ENCODE measurements at places on chromosomes 7 and 10.

GRCh38 chr10:100158044-100158805 is 27.6 kb downstream of the ERLIN1 start:
- no peak for DNase-seq

DNA sequence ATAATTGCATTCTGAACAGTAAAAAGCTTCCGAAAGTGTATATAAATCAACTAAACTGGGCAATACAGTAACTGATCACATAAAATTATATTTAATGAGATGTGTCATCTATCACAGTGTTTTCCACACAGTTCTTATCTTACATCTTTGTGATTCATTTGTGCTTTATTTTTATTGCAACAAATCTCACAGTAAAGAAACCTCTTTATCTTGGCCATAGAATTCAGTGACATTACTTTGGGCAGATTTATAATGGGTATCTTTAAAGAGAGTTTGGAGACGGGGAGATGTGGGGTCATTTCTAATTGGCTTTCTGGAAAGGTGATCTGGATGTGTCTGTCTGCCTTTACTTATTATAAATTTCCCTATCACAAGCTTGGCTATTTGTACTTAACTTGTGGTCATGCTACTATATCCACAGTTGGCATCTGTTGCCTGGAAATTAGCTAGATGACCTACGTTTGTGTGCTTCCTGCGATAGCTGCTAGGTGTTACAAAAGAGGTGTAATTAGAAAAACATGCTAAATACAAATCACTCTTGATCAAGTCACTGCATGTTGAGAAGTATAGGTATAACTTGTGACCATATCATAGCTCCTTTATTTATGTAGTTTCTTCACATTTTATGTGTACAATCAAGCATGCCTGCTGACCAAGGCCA is 123.8 kb downstream of the ARID5B start:
- no peak for DNase-seq

DNA sequence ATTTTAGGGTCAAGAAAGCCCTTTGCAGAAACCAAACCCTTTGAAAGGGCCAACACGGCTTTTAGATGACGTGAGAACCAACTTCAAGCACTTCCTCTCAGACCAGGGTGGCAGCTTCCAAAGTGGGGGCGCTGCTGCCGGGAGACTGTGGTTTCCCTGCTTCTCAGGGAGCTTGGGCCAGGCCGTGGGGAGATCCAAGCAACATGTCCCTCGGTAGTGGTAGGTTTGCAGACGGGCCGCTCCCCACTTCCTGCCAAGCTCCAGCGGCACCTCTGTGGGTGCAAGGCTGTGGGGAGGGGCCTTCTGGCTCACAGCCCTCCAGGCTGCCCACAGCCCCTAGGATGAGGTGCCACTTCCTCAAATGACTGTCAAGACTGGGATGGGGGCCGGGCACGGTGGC is 132.4 kb downstream of the FAM53B start:
- no peak for DNase-seq

- DNase-seq = no peak
Observed at GRCh38 chr10:5036511-5036910, 32.9 kb upstream of the AKR1C2 start.

- DNase-seq = no peak
Observed at GRCh38 chr10:94213980-94214379, 148.8 kb downstream of the NOC3L start.

DNA sequence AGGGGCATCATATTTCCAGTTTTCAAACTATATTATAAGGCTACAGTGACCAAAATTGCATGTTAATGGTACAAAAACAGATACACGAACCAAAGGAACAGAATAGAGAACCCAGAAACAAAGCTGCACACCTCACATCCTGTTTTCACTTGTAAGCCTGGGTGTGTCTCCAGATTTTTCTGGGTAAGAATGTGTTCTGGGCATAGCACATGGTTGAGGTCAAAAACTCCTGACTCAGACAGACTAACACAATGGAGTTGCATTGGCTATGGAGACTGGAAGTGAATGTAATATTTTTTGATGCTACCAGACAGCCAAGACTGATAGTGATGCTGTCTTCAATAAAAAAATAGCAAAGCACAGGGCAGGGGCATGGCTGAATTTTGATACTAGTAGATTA is 1175.2 kb downstream of the NXPH1 start:
- DNase-seq = no peak

DNA sequence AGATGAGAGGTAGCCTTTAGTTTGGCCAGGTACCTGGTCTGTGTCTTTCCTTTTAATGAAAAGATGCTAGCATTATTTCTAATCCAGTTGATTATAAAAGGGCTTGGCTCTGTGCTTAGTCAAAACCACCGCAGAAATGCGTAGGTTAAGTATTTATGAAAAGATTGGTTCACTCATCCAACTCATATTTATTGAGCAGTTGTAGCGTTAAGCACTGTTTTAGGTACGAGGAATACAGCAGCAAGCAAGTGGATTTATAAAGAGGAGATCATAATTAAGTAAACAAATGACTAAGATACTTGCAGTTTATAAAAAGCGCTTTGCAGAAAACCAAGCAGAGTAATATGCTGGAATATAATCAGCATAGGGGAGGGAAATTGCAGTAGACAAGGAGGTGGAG is 129.8 kb downstream of the PPP1R17 start:
- DNase-seq = no peak

DNA sequence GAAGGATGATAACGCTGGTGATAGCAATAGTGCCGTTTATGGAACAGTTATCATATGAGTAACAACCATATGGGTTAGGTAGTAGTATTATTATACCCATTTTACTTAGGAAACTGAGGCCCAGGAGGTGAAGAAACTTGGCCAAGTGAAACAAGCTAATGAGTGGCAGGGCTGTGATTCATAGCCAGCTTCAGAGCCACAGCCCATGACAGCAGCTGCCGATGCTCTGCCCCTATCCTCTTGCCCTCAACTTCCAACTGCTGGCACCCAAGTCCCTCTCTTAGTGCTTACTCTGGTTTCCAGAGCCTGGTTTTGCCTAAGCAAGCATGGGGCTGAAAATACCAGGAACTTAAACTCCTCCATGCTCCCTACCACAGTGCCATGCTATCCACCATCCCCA is 12.3 kb downstream of the SH3PXD2A start:
- no peak for DNase-seq

DNA sequence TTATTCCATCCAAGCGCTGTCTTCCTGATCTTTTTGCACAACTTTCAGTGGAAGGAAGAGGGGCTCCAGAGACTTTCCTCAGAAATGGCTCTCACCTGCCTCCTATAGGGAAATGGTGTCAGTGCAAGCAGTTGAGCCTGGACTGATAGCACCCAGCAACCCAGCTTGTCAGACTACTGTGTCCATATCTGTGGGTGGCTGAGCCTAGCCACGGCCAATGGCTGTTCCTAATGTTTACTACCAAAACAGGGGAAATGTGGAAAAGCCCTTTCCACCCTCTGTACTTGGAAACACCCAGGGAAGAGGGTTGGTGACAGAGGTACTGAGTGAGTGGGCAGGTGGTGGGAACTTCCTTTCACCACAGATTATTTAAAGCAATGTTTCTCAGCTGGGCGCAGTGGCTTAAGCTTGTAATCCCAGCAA is 4.3 kb upstream of the YKT6 start:
- peak; percentile 18 for DNase-seq

DNA sequence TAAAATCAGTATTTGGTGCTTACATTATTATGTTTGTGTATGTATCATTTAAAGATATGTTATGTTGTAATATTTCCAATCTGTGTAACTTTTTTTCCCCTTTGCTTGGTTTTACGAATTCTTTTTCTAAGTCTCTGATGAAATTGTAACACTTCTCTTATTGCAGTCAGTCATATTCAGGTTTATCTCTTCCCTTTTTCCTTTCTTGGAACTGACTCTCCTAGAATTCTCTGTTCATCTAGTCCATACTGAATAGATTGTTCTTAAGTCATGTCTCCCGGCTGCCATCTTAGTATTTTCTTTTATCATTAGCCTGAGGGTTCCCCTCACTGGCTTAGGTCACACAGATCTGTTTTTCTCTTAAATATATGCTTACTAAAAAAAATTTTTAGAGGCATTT is 44.6 kb downstream of the PHTF2 start:
- no peak for DNase-seq

DNA sequence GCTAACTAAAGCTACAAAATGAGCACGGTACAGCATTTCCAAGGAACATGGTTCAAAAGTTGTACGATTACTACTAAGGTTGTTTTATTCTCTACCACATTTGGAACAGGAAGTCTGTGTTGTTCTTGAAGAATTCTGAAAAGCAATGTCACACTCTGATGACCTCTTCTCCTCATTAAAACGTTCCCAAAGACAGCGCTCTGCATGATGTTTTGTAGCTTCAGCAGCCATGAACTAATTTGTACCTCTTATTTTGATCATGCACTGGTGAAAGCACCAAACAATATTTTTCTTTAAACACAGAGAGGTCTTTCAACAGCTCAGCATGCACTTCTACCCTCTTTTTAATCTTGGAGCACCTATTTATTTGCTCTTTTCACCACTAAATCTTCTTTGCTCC is 75.0 kb upstream of the TES start:
- no peak for DNase-seq

DNA sequence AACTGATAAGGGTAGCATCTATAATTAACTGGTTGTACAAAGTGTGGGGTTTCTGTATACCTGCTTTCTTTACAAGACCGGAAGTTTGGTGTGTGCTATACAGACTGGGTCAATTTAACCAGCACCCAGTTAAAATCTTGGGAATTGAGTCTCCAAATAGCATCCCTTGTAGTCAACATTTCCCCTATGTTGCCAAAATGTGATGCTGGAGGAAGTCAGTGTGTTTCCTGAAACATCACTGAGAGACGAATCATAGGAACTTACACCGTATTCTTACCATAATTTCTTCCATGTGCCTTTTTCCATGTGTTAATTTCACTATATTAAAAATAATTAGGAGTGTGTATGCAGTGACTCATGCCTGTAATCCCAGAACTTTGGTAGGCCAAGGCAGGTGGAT is 1.7 kb downstream of the AKR1C4 start:
- no peak for DNase-seq

DNA sequence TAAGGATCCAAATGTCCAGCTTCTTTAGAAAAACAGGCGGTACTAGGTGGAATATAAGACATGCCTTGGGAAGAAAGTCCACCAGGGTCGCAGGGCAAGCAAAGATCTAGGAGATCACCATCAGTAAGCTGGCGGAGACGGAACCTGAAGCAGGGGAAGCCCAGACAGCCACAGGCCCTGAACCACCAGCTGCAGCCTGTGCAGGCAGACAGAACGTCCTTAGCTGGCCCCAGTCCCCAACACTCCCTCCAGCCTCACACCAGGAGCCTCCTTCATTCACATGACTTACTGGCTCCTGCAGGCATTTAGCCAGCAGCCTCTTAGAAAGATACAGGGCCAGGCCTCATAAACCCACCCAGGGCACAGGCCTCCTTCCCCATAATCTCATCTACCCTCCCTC is 17.4 kb downstream of the RGS10 start:
- DNase-seq = no peak

- DNase-seq = no peak
Observed at GRCh38 chr7:45589061-45589460, 14.9 kb downstream of the ADCY1 start.

DNA sequence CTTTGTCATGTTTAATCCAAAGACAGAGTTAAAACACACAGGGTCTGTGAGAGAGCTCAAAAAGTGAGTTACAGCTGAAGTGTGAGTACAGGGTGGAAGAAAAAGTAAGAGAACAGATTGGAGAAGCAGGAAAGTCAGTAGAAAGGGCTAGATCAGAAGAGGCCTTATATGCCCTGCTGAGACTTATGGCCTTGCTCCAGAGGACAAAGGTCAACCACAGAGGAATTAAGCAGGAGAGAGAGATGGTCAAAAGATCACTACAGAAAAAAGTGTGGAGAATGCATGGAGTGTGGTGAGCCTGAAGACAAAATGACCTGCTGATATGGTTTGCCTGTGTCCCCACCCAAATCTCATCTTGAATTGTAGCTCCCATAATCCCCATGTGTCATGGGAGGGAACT is 213.8 kb downstream of the NEBL start:
- DNase-seq = no peak

DNA sequence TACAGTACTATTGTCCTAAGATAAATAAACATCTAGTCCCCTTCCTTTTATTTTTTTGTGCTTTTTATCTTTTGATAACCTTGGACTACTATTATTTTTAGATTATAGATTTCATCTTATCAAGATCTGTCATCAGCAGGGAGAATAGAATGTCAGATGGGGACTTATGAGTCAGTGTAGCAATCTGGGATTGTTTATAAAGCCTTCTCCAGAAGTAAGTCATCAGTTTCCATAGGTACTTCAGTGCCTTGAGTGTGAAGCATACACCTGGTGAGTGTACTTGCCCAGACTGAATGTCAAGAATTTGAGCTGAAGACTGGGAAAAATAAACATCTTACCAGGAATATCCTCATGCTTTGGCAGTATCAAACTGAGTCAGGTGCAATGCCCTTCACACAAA is 2.1 kb downstream of the CASD1 start:
- no peak for DNase-seq

GRCh38 chr10:31693491-31693890 is 235.1 kb downstream of the ARHGAP12 start:
- DNase-seq = no peak

- DNase-seq = no peak
Observed at GRCh38 chr10:22454634-22455033, 109.3 kb downstream of the SPAG6 start.

DNA sequence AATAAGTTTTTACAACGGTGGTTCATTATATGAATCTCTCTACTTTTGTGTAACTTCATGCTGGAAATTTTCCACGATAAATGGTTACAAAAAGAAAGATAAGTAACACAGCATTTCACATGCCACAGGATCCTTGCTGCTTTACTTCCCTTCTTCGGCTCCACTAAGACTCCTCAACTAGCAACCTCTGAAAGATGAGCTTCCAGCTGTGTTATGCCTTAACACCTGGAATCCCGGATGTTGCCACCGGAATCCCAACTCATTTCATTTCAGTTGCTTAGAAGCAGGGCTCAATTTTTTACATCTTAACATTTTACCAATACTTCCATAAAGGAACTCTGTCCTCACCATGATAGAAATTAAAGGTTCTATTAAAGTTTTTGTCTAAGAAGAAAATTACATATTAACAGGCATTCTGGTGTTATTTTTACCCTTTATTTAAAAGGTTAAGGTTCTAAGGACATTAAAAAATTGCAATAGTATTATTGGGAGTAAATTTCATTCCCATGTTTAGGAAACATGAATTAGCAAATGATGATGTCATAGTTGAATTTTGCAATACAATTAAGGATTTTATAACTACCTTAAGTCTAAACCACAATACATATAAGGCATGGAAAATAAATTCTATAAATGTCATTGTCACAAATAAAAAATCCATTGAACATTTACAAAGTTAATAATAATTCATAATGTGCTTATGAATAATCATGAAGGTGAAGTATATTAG is 57.1 kb upstream of the IL6 start:
- no peak for DNase-seq

- no peak for DNase-seq
Observed at GRCh38 chr7:95509199-95509598, 23.5 kb downstream of the ASB4 start.

GRCh38 chr7:28685644-28686417 is 272.3 kb downstream of the TRIL start:
- DNase-seq = no peak

Measured in activated T-cell treated with anti-CD3 and anti-CD28 coated beads for 4 hours (primary cell).